ENCODE measurements at places on chromosomes 1 and 21.

DNA sequence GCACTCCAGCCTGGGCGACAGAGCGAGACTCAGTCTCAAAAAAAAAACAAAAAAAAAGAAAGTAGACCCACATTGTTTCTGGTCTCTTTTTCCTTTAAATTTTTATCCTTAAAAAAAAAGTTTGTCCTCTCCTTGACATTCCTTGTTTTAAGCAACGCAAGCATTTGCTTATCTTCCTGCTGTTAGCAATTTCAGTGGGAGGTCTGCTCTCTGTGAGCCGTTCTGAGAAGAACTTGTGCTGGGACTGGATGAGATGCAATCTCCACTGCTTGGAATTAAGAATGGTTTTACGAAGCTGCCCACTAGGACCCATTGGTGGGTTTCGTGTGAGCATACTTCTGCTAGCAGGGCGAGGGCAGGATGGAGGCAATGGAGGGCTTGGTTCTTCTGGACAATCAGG lies 225.1 kb upstream of the TMEM51 start:
- no peak for DNase-seq

GRCh38 chr1:111499026-111499785 lies 4.2 kb downstream of the ADORA3 start:
- no peak for DNase-seq

DNA sequence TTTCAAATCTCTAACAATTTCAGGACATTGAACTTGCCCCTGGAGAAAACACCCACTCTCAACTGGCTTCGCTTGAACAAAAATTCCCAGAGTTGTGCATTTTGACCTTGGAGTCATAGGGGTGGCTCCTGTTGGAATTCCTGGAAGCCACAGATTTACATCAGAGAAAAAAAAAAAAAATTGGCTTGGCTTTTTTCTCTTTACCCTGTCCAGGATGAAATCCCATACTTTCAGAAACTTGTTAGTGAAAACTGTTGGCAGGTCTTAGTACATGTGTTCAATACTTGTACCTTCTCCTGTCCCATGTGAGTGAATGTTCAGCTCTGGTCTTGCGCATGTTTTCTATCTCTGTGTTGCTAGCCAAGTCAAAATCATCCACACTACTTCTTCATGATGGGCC lies 228.8 kb downstream of the TGFB2 start:
- DNase-seq: no peak

DNA sequence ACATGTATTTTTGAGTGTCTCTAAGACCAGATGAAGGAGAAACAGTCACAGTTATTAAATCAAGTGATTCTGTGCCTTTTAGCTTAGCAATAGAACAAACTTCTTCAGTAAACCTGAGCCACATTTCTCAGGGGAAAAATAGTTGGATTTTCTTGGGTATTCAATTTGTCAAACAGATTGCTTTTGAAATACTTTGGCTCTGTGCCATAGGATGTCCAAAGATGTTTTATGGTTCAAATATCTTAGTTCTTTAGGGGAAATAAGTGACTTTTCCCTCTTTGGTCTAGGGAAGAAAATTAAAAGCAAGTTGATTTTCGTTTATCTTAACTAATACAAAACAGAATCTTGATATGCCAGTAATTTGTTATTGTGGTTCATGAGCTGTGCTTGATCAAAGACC lies 125.9 kb downstream of the ATP5PO start:
- DNase-seq: peak; percentile 16

GRCh38 chr1:17829579-17829978 lies 74.4 kb downstream of the ACTL8 start:
- peak; percentile 23 for DNase-seq

DNA sequence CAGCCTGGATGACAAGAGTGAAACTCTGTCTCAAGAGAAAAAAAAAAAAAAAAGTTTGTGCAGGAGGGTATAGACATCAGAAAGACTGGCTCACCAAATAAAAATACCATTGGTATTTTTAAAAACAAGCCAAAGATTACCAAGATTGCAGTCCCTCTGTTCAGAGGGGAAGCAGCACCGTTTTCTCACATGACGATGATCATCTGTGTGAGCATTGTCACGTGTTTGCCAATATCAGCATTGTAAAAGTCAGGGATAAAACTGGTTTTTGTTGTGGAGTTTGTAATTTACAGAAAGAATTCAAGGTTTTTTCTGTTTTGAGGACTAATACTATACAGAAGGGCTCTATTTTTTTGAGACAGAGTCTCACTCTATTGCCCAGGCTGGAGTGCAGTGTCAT lies 26.5 kb downstream of the ZNF362 start:
- DNase-seq: no peak

DNA sequence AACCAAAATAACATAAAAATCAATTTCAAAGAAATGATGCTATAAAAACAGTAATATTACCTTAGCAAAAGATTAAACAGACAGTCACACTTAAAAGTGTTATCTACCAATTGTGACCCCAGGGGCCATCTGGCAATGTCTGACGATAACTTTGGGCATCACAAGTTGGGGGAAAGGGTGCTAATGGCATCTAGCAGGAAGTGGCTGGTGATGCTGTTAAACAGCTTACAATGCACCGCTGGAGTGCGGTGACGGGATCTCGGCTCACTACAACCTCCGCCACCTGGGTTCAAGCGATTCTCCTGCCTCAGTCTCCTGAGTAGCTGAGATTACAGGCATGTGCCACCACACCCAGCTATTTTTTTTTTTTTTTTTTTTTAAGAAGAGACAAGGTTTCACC lies 27.6 kb downstream of the NUP133 start:
- DNase-seq: no peak

DNA sequence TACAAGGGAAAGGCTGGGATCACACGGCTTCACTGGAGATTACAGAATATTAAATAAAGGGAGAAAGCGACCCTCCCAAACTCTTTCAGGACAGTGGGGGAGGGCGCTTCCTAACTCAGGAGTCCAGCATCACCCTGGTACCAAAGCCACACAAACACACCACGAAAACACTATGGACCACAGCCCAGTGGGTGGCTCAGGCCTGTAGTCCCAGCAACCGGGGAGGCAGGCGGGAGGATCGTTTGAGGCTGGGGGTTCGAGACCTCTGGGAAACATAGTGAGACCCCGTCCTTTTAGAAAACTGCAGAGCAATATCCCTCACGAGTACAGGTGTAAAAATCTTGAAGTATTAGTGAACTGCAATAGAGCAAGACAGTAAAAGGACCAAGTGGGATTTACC lies 16.0 kb downstream of the TRIM11 start:
- DNase-seq: no peak

DNA sequence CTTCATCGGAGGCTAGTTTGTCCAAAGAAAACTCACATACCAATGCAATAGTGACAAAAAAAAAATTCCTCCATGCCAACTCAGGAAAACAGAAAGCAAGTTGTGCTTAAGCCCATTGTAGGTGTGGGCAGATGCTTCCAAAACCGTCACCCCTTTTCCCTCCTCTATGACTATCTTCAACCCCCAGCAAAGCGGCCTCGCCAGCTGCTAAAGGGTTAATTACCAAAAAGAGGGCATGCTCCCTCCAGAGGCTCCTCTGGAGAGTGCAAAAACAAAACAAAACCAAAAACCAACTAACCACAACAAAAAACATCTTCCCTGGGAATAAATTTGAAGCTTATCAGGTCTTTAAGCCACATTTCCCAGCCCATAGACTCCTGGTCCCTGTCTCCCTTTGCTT lies 1.2 kb downstream of the LMOD1 start:
- no peak for DNase-seq

- no peak for DNase-seq
These were observed 28.0 kb downstream of the DENND2D start for GRCh38 chr1:111172463-111172862.

DNA sequence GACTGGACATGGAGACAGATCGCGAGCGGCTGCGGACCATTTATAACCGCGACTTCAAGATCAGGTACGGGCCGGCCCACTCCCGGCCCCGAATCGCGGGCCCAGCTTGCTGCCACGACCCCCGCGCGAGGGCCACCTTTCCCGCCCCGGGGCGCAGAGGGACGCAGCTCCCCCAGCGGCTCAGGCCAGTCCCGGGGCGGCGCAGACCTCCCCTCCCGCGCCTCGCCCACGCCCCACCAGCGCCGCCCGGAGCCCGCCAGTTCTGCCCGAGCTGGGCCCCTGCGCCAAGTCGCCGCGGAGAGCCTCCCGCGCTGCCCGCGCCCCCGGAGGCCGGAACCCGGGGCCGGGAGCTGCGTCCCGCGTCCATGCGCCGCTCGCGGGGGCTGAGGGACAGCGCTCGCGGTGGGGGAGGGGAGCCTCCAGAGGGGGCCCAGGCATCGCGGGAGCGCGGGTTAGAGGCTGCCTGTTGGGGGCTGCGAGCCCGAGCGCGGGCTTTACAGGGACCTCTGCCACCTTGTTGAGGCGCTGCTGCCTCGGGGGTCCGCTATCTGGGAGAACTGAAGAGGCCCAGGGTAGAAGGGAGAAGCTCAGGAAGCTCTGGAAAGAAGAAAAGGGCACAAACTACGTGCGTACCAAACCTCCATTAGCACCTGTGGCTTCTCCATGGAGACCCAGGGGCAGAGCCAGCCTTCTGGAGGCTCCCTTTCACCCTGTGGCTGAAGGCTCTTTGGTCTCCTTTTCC lies 698 bp downstream of the MOV10 start:
- peak; percentile 52 for DNase-seq

DNA sequence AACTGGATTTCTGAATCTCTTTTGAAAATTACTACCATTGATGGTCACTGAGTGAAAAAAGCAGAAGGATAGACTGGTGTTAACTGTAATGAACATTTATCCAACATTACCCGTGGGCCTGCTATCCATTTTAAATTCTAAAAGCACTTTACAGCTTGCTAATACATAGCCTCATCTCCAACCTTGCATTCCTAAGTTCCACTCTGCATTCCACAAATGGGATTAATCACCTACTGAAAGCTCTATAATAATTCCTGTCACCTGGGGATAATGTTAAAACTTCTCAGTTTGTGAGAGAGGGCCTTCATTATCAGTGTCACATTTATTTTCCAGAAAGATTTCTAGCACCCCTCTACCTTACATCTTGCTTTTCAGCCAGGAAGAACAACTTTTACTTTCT lies 38.2 kb downstream of the PTPRC start:
- no peak for DNase-seq

DNA sequence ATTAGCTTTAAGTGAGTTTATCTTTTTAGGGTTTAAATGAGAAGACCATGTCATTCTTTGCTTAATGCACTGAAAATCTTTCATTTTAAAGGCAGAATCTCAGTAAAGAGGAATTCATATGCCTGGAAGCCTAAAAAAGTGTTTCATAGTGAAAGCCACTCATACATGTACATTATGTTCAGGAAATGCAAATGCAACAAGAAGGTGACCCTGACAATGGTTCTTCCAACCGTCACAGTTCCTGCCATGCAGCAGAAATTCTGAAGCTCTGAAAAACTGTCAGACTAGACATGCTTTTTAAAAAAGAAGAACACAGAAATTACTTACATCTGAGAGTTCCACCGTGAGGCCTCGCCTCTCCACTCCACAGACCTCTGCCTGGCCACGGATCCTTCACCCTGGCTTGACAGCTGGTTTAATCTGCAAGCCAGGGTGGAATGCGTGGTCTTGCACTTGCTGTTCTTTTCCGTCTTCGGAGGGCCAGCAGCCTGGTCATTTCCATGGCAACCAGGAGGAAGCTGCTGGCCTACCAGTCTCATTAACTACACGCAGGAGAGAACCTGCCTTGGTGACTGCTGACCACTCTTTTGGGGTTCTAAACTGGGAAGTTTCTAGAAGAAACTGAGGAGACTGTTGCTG lies 41.8 kb upstream of the PAXBP1 start:
- DNase-seq: peak; percentile 72

DNA sequence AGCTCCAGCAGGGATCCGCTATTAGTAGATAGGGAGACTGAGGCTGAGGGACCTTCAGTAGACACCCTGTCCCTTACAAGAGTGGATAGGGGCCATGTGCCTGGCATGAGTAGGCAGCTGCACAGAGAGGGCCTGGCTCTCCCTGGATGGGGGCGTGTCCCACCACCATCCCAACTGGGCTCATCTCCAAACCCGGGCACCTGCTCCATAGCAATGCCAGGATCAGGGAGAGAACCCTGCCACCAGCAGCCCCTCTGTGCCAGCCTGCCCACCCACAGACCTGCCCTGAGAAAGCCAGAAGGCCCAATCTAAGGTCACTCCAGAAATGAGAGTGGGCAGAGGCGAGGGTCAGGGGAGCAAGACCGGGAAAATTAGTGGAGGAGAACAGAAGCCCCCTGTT lies 121.3 kb downstream of the GRIK3 start:
- no peak for DNase-seq

GRCh38 chr1:154751690-154752089 lies 118.4 kb downstream of the KCNN3 start:
- peak; percentile 52 for DNase-seq

DNA sequence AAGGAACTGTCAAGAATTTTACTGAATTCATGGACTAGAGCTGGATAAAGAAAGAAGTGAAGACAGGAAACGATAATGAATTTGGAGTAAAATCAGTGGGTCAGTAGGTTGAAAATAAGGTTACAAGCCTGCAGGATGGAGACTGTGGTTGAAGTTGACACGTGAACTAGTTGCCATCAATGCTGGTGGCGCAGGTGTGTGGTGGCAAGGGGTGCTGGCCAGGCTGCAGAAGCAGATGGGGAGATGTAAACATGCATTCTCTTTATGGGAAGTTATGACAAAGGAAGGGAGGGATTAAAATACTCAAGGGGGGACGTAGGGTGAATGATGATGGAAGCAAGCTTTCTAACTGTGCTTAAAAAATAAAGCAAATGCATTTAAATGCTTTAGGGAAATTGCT lies 263.1 kb downstream of the KCNJ6 start:
- no peak for DNase-seq

DNA sequence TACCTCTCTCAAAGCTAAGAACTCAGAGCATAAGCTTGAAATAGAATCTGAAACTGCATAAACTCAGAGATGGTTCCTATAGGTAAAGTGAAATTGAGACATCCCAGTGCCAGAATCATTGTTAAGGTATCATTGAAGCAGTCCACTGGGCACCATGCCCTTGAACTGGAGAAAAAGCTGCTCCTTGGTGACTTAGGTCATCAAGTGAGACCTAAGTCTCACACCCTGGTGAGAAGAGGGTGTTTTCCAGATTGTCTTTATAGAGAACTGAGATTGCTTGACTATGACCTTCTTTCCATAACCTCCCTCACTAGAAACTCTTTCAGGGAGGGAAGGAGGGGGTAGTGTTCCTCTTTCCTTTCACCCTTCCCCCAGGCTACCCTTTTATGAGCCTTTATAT lies 9.4 kb upstream of the ATP6V1G3 start:
- no peak for DNase-seq

DNA sequence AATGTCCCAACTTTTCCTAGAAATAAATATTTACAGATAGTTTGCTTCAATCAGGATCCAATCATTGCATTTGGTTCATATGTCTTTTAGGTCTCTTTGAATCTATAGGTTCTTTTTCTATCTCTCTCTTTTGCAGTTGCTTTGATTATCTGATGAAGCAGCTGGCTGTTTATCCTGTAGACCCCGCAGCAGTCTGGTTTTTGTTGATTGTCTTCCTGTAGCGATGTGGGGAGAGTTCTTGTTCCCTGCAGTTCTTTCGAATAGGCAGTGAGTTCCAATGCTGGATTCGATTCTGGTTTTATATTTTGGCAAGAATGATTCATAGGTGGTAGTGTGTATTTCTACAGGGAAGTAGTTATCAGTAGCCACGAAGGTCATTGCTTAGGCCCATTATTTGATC lies 7.4 kb upstream of the MIXL1 start:
- no peak for DNase-seq

GRCh38 chr1:226846786-226847185 lies 23.6 kb upstream of the PSEN2 start:
- peak; percentile 26 for DNase-seq
